ENCODE measurements at places on chromosomes 16 and 17. TPM values are rescaled to one million over a fixed set of nuclear protein-coding genes. Genes with fewer than 3 reads are reported as not detected.

The DLX3 gene
- total RNA-seq: 0.16 TPM

- DNase-seq: no peak
- H3K27me3 ChIP-seq: no peaks in the 10 kb centered on the region
- H3K36me3 ChIP-seq: no peaks in the 10 kb centered on the region
- no peak overlapping the region for H3K27ac ChIP-seq
- peaks cover 2% of the 10 kb centered on the region for H3K4me1 ChIP-seq
- H3K4me3 ChIP-seq: no peak overlapping the region
Measured at GRCh38 chr17:46264456-46265198, 30.3 kb upstream of the LRRC37A start.

GRCh38 chr17:48625495-48626244 is 488 bp downstream of the HOXB9 start:
- DNase-seq: no peak
- H3K4me1 ChIP-seq: peaks cover 12% of the 10 kb centered on the region
- H3K36me3 ChIP-seq: no peaks in the 10 kb centered on the region
- H3K27ac ChIP-seq: no peak overlapping the region
- no peak overlapping the region for H3K4me3 ChIP-seq

The HYDIN gene
- total RNA-seq: 6.6 TPM

DNA sequence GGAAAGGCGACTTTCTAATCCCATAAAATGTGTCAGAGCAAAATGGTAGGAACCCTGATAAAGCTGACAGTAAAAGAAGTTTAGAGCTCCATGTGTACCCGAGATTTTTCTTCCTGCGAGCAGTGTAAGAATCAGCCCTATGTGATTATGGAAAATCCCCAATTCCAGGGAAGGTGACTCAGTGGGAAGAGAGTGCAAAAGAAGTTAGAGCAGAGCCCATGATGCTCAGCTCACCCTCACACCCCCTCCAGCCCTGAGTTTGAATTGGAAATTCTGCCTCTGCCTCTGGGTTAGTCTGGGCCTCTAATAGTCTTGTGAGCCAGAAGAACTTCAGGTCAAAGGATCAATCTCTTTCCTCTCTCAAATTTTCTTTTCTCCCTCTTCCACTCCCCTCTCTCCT is 12.5 kb downstream of the C17orf78 start:
- no peak overlapping the region for H3K4me3 ChIP-seq
- no peak overlapping the region for H3K27ac ChIP-seq
- H3K4me1 ChIP-seq: no peaks in the 10 kb centered on the region
- no peak for DNase-seq
- H3K27me3 ChIP-seq: no peaks in the 10 kb centered on the region

The TBC1D3B gene
- 2.2 TPM for total RNA-seq

DNA sequence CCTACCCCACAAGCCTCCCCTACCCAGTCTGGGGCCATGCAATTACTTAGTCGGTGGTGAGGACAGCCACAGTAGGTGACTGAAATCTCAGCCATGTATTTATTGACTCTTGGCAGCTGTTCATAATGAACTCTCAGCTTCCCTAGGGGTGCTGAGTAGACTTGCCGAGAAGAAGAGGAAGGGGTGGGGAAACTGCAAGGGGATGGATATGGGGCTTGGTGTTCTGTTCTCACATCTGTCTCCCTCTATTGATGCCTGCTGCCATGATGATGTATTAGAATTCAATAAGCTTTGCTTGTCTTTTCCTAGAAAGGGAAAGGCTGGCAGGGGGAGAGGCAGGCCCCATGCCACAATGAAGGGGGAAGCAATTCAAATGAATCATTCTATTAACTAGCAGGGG is 112.9 kb downstream of the GP2 start:
- no peaks in the 10 kb centered on the region for H3K36me3 ChIP-seq
- no peak overlapping the region for H3K4me3 ChIP-seq
- H3K27me3 ChIP-seq: no peaks in the 10 kb centered on the region
- H3K4me1 ChIP-seq: no peaks in the 10 kb centered on the region

GRCh38 chr17:50275279-50275678 is 1.0 kb downstream of the TMEM92 start:
- DNase-seq: no peak
- H3K27ac ChIP-seq: no peak overlapping the region
- no peaks in the 10 kb centered on the region for H3K4me1 ChIP-seq
- H3K36me3 ChIP-seq: no peaks in the 10 kb centered on the region

The PRM1 gene
- total RNA-seq: not detected

The ALOXE3 gene
- total RNA-seq: not detected

Data from pancreas (tissue), 10 donors.